ENCODE measurements at places on chromosomes 4 and X.

DNA sequence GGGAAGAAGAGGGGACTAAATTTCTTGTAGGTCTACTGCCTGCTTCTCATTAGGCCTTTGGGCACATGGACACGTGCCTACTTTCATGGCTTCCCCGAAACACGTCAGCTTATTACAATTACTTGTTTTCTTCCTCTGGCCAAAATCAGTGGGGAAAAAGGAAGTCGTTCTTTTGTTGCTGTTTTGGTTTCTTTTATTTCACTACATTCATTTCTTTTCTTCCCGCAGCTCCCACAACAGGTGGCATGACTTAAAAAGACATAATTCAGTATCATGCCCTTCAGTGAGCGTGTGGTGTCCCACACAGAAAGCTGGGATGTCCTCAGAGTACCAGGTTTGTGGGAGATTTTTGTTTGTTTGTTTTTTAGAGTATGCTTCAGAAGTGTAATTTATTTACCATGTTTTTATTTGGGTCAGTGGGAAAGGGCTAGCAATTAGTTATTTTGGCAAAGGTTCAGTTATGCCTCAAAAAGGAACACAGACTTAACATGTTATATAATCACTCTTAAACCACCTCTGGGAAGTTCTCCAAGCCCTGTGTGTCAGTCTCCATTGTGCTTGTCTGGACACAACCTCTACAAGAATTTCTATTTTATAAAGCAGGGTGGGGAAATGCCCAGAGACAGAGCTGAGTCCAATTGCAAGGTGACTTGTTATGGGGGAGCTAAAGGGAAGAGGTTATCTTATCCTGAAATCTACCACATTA, 44.2 kb upstream of the SPRY1 start:
- no peak for DNase-seq

- no peak for DNase-seq
These were observed 594.5 kb downstream of the ANKRD50 start for GRCh38 chr4:124118061-124118460.

DNA sequence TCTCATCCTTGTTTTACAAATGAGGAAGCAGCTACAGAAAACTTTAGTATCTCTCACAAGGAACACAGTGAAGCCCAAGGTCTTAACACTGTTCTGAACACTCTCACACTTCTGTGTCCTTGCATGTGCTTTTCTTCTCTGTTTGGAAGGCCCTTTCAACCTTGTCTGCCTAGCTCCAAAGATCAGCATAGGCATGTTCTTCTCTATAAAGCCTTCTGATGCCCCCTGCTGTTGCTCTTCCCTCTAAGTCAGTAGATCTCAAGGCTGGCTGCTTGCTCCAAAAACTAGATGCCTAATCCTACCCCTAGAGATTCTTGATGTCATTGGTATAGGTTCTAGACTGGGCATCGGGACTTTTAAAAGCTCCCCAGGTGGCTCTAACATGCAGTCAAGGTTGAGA, 5.9 kb downstream of the APOO start:
- DNase-seq, result peak; percentile 20

DNA sequence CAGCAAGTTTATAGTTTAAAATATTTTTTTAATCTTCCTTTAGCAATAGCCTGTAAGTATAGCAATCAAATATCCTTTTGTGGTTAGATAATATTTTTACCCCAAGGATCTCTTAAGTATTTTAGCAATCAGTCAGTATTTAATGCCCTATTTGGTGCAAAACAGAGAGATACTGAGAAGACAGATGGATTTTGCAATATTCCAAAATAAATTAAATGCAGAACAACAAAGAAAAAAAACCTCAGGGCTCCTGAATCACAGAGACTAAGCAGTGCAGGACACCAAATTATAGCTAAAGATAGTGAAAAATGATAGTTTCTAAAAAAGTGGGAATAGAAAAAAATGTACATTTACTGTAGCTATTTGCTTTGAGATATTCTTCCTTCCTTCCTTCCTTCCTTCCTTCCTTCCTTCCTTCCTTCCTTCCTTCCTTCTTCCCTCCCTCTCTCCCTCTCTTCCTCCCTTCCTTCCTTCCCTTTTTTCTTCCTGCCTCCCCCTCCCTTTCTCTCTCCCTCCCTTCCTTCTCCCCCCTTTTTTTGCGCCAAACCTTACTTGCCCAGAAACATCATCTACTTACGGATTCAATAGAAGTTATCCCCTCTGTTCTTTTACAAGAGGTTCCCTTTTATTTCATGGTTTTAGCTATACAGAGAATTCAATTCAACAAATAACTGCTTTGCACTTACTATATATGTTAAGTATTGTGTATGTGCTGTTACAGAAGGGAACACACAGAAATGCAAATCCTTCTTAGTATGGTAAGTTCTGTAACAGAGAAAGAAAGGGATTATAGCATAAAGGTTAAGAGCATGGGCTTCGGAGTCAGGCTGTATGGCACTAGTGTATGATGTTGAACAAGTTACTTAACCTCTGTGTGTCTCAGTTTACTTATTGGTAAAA, 219.0 kb downstream of the CPE start:
- DNase-seq, result no peak

- no peak for DNase-seq
These were observed 176.0 kb downstream of the NR3C2 start for GRCh38 chr4:148266240-148266639.

GRCh38 chr4:146343776-146344175, 129.4 kb downstream of the REELD1 start:
- DNase-seq, result no peak

DNA sequence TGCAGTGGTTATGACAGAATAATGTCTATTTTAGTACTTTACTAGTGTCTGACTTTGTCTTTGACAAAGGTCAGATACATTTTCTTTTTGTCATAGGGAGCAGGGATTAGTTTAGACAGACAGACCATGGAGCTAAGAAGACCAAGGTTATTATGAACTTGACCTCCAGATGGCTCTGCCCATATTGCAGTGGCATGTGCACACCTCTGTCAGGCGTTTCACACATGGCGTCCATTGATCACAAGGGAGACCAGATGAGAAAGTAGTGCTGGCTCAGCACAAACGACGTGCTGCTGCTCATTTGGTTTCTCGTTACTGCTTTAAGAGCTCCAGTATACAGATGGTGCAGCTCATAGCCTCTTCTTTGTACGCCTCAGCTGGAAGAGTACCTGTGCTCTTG, 56.3 kb upstream of the HPSE start:
- DNase-seq, result no peak

DNA sequence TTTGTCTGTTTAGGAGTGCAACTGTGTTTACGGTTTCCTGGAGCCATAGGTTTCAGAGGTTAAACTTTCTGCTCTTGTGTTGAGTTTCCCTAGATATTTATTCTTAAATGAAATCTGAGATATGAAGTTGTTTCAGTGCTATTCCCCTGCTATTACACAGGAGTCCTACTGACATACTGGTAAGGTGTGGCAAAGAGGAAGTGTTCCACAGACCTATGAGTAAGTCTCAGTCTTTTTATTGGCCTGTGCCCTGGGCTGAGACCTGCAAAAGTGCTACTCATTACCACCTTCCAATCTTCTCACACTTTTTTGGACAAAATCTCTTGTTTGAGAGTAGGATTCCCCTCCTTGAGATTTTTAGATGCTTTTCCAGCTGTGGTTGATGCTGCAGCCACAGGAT, 35.6 kb upstream of the MAGEA8 start:
- no peak for DNase-seq

DNA sequence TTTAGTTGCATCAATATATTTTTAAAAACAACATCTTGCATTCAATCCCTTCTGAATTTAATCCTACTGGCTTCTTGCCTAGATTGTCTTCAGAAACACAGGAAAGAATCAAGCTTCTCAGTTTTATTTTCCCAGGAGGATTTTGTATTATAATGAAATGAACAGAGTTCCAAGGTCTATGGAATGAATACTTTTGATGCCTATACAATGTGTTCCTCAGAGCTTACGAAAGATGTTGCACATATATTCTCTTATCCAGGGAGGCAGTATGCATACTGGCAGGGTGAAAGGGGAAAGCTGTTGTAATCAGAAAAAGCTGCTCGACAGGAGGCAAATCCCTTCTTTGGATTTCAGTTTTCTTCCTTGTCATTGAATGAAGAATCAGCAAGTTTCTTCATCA, 8.8 kb downstream of the TMPRSS11D start:
- DNase-seq, result no peak

DNA sequence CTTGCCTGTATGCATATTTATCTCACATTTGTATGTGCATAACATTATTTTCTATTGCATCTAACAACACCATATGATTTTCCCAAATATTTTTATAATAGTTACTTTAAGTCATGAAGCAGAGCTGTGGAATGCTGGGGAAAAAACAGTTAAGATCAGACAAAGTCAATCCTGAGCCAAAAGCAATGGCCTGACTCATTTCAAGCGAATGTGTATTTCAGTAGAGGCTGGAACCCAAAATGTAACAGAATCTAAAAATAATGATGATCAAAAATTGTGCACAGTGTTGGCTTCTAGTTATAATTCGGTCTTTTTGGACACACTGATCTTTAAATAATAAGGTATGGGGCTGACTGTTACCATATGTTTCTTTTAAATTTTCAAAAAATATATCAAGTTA, 516.2 kb upstream of the ADGRL3 start:
- no peak for DNase-seq

DNA sequence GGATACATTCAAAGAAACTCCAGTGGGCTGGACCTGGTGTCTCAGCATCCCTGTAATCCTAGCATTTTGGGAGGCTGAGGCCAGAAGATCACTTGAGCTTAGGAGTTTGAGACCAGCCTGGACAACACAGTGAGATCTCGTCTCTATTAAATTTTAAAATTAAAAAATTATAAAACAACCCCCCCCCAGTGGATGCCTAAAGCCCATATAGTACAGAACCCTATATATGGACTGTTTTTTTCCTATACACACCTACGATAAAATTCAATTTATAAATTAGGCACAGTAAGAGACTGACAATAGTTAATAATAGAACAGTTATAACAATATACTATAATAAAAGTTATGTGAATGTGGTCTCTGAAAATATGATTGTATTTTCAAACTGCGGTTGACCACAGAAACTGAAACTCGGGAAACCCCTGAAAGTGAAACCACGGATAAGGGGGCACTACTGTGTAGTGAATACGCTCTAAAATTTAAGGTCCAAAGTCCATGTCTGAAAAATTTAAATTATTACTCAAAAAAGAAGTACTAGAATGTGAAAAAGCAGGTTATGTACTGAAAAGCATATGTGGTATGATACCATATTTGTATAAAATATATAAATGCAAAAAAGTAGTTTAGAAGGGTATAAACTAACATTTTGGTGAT, 2.0 kb downstream of the SMIM14 start:
- peak; percentile 14 for DNase-seq

DNA sequence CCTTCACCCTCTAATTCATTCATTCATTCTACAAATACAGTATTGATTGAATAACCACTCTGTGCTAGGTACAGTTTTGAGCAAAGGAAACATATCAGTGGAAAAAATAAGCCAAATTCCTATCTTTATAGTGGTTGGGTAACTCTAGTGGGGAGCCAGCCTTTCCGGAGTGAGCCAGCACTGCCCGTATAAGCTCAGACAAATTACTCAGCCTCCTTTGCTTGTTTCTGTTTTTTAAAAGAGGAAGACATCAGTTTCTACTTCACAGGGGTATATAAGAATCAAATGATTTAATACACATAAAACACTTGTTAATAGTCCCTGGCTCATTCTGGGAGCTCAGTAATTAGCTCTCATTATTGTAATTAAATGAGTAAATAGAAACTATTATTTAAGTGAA, 238.2 kb upstream of the MAD2L1 start:
- no peak for DNase-seq

GRCh38 chrX:103012945-103013344, 51.0 kb downstream of the BEX1 start:
- no peak for DNase-seq

- DNase-seq, result no peak
These were observed 1421.9 kb downstream of the PCDH7 start for GRCh38 chr4:32142075-32142474.

DNA sequence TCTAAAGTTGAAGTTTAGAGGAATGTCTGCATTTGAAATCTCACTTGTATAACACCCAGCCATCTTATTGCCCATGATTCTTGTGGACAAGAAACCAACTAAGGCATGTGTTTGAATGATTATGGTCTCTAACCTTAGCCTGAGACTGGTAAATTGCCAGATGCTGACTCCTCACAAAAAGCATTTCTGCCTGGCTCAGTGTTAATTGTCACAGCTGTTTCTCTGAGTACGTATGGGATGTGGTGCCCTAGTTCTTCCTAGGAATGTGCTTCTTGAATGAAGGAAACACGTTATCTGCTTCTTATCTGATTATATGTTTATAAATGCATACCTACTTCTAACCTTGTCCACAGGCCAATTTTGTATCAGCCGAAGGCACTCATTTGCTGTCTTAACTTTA, 63.1 kb upstream of the NDP start:
- no peak for DNase-seq

DNA sequence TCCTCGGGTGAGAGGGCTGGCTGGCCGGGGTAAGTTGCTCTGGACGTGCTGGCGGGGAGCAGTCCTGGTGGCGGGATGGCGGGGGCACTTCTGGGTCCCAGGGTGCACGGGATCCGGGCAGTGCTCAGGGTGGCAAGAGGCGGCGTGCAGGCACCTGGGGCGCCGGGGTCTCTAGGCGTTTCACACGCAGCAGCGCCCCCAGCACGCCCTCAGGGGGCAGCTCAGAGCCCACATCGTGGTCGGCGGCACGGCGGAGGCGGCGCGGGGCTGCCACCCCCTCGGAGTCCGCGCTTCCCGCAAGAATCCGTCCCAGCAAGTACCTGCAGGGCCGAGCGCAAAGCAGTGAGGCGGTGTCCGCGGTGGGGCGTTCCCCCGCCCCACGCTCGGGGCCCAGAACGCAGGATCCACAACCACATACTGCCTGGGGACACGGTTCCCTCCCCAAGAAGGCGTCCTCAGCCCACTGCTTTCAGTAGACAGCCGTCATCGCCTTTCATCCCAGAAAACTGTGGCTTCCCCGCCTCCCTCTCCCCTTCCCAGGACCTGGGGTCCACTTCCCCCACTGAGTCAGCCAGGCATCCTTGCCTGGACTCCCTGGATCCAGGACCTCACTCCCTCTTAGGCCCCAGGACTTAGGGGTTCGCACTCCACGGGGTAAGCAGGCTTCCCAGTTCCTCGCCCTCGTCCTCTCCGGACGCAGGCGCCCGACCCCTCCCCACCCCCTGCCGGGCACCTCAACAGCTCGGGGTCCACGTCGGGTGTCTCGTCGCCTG, 4.1 kb downstream of the PCSK1N start:
- no peak for DNase-seq

- no peak for DNase-seq
These were observed 12.3 kb upstream of the CHRNA9 start for GRCh38 chr4:40322811-40323210.

DNA sequence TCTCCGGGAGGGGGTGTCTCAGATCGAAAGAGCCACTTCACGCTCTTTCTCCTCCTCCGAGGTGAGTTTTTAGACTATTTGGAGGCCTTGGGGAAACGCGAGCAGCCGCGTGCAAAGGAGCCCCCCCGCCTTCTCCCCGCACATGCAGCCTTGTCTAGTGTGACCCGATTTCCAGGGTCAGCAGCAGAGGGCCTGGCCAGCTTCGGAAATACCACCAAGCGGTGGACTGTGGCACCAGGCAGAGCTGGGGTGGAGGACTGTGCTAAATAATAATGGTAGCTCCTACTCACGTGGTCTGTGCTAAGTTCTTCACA, 79.3 kb upstream of the BCOR start:
- DNase-seq, result no peak
